ENCODE measurements at places on chromosomes 12 and 14. TPM values are rescaled to one million over a fixed set of nuclear protein-coding genes. Genes with fewer than 3 reads are reported as not detected.

Gene SYNE2
- 3.5 TPM for total RNA-seq

Gene STAB2
- total RNA-seq, result not detected

Gene BEST3
- total RNA-seq, result not detected

Gene ASIC1
- 0.13 TPM for total RNA-seq

Gene LALBA
- not detected for total RNA-seq

Gene DBX2
- not detected for total RNA-seq

All from GM23248 (cell line).